Epithelial cell of alveolus of lung (primary cell): ENCODE measurements at places on chromosomes 12 and 14. TPM values are rescaled to one million over a fixed set of nuclear protein-coding genes. Genes with fewer than 3 reads are reported as not detected.

RPL10L gene
- total RNA-seq, result not detected in 2 replicates

SERPINA10 gene
- total RNA-seq, result not detected in 2 replicates

PRPH gene
- not detected in 2 replicates for total RNA-seq

TCL1A gene
- not detected in 2 replicates for total RNA-seq

DLK1 gene
- 1.7 TPM in 1 of 2 replicates, not detected in the other for total RNA-seq

PLEK2 gene
- total RNA-seq, result 5.0 and 30.3 TPM in 2 replicates

SMIM41 gene
- total RNA-seq, result 0.13 and 50.8 TPM in 2 replicates

GAS2L3 gene
- 13.6 and 13.7 TPM in 2 replicates for total RNA-seq

KRT7 gene
- 5.2 and 235 TPM in 2 replicates for total RNA-seq
